ENCODE measurements at places on chromosomes 3 and 15.

GRCh38 chr3:67381667-67382272, 272.6 kb downstream of the SUCLG2 start:
- DNase-seq = no peak

DNA sequence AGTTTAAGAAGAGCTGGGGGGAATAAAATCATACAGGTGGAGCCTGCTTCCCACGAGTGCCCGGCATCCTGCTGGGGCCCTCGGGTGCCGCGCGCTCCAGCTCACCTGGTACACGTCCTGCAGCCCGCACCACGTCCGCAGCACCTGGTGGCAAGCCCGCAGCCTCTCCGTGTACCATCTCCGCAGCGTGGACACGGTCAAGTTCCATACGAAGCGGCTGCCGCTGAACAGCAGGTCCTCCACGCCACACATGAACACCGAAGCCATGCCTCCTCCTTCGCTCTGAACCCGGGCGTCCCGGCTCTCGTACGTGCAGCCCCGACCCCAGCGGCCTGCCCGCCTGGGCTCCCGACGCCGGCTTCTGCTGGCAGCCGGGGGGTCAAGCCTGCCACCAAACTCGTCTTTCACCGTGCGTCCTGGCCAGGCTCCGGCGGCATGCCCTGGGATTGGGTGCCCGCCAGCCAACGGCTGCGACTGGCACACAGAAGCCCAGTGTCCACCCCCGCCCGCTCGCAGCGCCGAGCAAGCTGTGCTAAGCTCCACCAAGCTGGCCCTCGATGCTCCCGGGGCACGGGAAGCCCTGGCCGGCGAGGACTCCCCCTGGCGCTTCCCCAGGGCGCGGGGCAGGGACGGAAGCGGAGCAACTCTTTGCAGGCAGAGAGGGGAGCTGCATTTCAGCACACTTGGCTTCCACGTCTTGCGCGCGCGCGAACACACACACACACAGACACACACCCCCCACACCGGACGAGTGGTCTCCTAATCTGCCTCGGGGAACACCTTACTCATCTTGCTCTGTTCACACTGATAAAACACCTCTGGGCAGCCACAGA, at the start of gene FRMD4B:
TSS of gene FRMD4B (minus strand) at position 366 of the 833 bp plus-strand sequence. CDS start at position 267, 99 bp downstream.
- no peak for DNase-seq

GRCh38 chr15:52252781-52253180, 42.8 kb downstream of the MYO5C start:
- DNase-seq = peak; percentile 79

- no peak for DNase-seq
Observed at GRCh38 chr3:182405759-182406158, 387.5 kb upstream of the ATP11B start.

- DNase-seq = peak; percentile 11
Observed at GRCh38 chr3:156382458-156383346, 172.2 kb downstream of the SSR3 start.

DNA sequence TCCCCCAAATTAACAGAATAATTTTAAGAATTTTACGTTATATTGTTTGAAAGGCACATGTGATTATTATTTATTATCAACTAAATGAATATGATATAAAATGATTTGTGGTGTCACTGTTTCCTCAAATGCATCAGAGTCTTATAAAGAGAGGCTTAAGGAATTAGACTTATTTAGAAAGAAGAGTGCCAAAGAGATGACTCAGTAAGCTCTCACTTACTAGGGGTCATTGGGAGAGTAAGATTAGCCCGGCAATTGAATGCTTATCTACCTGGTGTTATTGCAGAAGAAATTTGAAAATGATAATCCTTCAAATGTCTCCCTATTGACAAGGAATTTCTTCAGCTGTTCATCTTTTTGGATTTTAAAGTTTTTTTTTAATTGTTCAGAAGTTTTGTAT, 408.7 kb downstream of the OXSM start:
- DNase-seq = no peak

GRCh38 chr3:42516443-42516842, 14.0 kb downstream of the VIPR1 start:
- DNase-seq = no peak

GRCh38 chr15:63698692-63699091, 101.5 kb downstream of the FBXL22 start:
- DNase-seq = no peak

DNA sequence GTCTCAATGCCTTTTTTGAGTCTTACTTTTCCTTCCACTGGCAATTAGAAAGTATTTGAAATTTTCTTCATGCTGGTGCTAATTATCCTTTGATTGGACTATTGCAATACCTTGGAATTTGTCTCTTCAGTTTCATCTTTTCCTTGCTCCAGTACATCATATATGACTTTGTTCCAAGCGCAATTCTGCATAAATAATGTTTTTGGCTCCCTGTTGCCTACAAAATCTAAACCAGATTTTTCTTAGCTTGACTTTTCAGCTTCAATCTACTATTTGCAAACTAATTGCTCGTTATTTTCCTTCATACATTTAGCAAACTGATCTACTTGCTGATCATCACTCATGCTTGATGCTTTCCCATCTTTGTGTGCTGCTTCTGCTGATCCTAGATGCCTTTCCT, 230.8 kb upstream of the GPR149 start:
- DNase-seq = no peak

- no peak for DNase-seq
Observed at GRCh38 chr15:26394801-26395200, 378.1 kb downstream of the GABRB3 start.

DNA sequence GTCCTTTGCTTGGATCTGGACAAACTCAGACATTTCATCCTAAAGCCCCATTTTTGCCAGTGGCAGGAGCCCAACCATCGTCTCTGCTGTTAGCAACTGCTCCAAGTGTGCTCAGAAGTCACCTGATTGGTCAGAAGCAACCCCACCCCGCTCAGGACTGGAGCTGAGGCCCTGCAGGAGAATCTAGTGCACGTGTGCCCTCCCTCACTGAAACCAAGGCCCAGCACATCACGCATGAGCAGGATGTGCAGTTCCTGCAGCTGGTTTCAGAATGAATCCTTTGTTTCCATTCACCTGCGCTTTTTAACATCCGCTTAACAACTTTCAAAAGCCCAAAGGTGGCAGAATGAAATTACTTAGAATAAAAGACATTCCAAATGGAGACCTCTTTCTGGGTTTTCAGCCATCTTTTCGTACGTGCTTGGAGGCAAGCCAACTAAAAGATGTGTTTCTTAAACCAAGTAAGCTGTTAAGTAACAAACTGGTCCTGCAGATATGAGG, 81.2 kb downstream of the SRGAP3 start:
- DNase-seq = no peak

GRCh38 chr3:193737191-193737751, 144.3 kb downstream of the OPA1 start:
- no peak for DNase-seq

- no peak for DNase-seq
Observed at GRCh38 chr3:38003371-38003816, 12.8 kb downstream of the VILL start.
